D721Med (cell line): ENCODE measurements at places on chromosomes 12 and 14.

DNA sequence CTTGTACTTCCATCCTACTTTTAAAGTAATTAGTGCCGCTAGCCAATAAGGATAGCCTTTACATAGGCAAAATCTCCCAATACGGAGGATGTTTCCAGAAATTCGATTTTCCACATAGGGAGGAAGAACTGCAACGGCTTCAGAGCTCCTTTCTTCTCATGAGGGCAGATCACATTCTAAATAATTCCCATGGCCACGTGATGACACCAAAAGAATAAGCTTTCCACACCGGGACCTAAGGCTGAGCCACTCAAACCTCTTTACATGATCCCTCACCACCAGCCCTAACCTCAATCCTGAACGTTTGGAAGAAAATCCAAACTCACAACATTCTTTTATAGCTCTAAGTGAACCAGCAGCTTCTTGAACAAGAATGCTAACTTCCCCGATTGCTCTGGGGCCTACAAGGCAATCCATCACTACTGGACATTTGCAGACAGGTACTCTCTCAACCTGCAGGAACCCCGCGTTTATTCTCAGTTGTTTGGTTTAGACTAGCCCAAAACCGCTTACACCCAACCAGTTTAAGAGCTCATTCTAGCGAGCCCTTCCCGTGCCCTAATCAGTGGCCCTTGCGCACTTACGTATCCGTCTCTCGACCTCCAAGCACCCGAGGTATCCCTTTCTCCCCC, 884 bp downstream of the CAPRIN2 start:
- DNase-seq = no peak

DNA sequence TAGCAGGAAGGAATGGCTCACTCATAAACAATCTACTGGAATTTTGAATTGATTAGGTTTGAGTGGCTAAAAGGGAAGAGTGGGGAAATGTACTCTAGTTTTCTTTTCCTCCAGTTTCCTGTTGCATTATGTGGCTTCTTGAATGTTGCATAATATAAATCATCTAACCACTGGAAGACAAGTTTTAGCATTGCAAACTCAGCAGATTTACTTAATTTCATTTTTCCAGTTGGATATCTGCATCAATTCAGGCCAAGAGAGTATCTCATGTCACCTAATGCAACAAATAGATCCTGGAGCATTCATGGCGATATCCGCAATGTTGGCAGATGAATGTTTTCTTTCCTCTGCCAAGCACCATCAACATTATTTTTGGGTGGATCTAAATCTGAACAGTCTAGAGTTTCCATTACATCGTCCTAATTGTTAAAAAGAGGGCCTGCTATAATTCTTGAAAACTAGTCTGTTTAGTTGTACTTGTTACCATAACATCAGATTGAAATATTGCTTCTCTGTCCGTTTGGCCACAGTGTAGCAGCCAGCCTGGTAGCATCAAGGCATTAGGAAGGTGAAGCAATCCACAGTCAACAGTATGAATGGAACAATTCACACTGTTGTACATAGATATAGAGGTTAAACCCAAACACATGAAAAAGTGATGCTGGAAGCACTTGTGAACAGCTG, 544.2 kb downstream of the ETNK1 start:
- DNase-seq = no peak

GRCh38 chr12:117052386-117053049, 46.7 kb downstream of the TESC start:
- no peak for DNase-seq

DNA sequence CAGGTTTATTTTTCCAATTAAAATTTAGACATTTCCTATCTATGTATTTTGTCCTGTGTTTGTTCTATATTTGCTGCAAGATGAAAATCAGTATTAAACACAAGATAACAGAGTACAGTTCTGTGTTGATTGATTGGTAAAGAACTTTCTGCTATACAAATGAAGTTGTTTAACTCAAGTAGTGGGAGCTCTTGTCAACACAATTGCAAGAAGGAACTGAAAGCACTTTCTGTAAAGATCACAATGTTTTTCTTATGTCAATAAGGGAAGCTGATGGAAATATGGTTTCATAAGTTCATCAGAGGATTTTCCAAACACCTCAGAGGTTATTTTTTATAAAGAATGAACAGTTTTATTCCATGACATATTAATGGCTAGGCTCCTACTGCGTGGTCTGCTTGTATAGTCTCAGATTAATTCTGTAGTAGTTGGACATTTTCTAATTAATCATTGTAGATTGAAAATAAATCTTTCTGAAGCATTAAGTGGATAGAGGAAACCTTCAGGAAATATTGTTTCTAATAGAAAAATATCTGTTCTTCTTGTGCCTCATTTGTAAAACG, 379.5 kb downstream of the LRFN5 start:
- DNase-seq = no peak

DNA sequence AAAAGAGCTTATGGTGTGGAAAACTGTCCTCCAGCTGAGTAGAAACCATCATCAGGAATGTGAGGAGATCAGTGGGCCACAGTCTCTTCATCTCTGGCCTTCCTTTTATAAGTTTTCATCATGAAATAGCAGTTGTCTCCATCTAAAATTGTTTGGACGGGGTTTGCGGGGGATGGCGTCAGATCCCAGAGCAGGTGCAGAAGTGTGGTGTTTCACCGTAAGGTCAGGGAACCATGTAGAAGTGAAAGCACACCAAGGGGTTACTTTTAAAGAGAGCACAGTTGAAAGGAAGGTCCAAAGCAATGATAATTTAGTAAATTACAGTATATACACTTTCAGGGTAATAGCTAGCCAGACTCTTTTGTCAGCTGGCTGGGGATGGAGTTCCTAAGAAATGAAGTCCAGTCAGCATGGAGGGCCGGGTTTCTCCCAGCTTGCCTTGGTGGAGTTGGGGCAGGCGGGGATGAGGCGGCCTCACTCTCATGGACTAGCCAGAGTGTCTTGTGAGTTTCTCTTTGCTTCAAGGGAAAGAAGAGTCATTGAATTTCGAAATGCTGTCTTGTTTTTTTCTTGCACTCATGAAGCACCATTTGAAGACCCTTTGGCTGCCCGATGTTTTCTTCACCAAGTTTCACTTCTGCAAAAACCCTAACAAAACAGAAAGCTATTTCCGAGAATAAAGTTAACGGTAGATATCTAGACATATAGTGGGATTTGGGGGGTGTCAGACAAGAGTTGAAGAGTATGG, 100.6 kb downstream of the ETV6 start:
- DNase-seq = no peak

DNA sequence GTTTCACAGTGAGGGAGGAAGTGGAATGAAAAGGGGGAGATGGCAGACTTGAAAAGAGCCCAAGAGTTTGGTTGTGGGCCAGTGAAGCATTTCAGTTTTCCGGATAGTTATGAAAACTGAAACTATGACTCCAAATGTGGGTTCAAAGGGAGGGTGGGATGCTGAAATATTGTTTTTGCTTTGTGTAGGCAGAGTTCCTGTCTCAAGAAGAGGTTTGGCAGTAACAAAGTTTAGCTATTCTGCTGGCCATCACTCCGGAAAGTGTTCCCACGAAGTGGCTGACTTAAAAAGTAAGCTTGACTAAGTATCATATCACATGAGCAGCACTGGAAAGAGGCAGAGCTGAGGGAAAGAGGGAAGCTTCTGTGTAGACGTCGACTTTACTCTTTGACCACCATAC, 85.2 kb downstream of the CAND1 start:
- DNase-seq = no peak

- no peak for DNase-seq
Measured at GRCh38 chr14:34826661-34827060, 48.5 kb downstream of the BAZ1A start.

DNA sequence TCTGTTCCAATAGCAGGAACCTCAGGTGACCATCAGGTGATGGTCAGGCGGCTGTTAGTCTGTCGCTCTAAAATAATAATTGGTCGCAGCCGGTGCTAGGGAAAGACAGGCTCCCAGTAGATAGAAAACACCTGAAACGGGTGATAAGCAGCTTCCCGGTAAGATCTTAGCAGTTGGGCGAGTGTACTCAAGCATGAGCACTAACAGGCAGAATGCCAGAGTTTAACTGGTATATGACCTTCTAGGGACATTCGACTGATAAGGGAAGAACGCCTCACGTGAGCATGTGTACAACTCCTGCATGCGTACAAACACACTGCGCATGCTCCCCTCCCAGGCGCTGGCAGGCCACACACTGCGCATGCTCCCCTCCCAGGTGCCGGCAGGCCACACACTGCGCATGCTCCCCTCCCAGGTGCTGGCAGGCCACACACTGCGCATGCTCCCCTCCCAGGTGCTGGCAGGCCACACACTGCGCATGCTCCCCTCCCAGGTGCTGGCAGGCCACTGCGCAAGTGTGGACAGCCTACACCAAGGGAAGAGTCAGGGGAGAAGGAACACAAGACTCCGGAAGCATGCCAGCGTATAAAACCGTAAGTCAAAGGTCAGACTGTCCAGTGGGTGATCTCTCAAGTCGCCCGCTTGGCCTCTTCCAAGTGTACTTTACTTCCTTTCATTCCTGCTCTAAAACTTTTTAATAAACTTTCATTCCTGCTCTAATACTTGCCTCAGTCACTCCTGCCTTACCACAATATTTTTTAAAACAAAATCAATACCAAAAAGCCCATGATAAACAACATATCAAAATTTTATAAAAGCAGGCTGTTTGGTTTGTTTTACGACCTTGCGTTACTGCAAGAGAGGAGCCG, 24.5 kb downstream of the GPRC5D start:
- DNase-seq = no peak

GRCh38 chr12:47755655-47756562, 2.8 kb downstream of the RAPGEF3 start:
- no peak for DNase-seq

GRCh38 chr12:2834581-2835491, at the start of gene NRIP2:
Gene NRIP2, minus strand, starts transcription at chr12:2835035. Its CDS starts 52 bp downstream, at chr12:2834983.
- DNase-seq = no peak

DNA sequence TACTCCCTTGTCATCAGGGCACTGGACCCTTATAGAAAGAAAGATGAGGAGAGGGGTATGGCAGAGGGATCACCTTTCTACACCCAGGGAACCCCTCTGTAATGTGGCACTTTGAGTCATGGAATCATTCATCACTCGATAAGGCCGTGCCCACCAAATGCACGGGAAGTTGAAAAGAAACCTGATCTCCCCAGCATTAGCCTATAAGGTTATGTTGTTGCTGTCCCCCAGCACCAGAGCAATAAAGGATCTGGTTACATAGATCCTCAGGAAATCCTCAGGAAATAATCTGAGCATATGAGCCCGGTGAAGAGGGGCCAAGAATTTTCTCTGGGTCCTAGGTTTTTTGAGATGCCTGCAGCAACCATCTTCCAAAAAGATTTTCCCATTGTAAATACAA, 148.8 kb upstream of the CRY1 start:
- no peak for DNase-seq

GRCh38 chr14:66247662-66248193, 238.4 kb upstream of the CCDC196 start:
- no peak for DNase-seq

DNA sequence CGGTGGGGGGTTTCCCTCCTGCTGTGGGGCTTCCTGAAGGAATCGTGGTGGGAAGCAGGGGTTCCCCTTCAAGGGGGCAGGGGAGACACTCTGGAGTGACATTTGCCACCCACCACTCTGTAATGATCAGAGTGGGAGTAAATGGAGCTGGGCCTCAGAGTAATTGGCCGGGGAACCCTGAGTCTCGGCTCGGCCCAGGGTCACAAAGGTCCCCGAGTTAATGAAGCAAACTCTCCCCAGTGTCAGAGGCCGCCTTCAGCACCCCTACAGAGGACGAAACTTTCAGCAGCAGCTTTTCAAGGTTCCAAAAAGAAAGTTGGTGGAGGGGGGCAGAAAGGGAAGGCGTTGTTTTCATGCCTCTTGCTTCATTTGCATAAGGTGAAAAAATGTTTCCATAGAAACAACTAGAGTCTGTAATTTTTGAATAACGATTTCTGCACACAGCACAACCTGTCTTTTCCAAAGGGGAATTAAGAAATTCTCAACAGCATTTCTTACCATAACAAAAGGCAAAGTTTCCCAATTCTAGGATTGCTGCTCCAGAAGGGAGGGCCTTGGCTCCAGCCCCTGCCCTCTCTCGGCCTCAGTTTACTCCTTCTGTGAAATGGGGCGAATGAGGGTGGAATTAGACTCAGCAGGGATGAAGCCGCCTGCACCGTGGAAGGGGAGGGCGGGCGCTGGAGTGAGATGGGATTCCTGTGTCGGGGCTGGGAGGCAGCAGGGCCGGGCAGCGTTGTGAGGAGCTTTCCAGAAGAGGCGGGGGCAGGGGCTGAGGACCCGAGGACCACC, 67.0 kb upstream of the BEGAIN start:
- DNase-seq = no peak

DNA sequence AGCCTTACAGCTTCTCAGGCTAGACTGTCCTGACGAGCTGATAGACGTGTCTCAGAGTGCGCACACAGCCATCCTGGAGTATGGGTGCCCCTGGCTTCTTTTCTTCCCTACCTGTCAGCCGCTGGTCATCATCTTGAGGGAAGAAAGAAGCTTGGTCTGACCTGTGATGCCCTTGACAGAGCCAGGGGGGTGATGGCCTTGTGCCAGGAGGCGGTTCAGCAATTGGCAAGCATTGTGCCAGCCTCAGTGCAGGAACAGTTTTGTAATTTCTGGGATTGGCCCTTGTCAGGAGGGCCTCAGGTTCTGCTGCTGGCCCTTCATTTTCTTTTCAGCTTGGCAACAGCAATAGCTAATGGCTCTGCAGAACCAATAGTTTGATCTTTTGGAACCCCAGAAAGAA, 80.1 kb downstream of the ADCK1 start:
- no peak for DNase-seq

DNA sequence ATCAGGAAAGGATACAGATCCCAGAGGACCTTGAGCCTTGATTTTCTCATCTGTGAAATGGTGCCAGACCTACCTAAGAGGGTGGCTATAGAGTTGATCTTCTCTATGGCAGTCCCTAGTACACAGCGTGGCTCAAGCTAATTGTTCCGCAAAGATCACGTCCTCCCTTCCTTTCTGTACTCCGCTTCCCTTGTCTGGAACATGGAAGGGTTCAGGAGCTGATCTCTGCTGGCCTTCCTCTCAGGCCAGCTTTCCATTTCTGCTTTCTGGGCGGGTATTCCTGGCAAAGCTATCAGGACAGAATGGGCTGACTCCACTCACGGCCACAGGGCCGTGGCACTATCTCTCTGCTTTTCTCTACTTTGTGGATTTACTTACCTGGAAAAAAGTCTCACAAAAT, 6.5 kb downstream of the CAMKK2 start:
- no peak for DNase-seq

GRCh38 chr14:91350813-91351511, 66.7 kb downstream of the CCDC88C start:
- DNase-seq = no peak

DNA sequence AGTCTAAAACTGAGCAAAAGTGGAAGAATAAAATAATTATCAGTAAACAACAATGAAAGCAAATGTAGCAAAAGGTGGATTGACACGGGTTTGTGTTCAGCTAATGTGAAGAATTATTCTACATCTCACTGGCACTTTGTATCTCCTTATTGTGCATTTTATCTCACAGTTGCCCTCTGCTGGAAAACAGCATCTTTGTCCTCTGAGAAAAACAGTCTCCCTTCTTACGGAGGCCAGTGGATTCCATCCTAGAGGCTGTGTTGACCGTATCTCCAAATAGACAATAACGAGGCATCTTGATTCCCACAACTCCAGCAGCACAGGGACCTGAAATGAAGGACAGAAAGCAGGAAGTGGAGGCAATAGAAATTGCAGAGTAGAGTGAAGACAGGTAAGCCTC, 51.3 kb upstream of the PLBD1 start:
- DNase-seq = no peak
